Stimulated activated CD4-positive, alpha-beta T cell treated with anti-CD3 and anti-CD28 coated beads, Interleukin-15, amount 100 ng/mL, for 48 hours (primary cell): ENCODE measurements at places on chromosomes 2 and 18.

- peak; percentile 19 for DNase-seq
Observed at GRCh38 chr2:27638709-27639108, 9.9 kb downstream of the GPN1 start.

GRCh38 chr18:398935-399630 lies 101.4 kb downstream of the COLEC12 start:
- DNase-seq, result no peak

- DNase-seq, result no peak
Observed at GRCh38 chr2:150156415-150156814, 331.1 kb downstream of the RND3 start.

GRCh38 chr2:269356-270030 lies 4.7 kb downstream of the ACP1 start:
- no peak for DNase-seq

DNA sequence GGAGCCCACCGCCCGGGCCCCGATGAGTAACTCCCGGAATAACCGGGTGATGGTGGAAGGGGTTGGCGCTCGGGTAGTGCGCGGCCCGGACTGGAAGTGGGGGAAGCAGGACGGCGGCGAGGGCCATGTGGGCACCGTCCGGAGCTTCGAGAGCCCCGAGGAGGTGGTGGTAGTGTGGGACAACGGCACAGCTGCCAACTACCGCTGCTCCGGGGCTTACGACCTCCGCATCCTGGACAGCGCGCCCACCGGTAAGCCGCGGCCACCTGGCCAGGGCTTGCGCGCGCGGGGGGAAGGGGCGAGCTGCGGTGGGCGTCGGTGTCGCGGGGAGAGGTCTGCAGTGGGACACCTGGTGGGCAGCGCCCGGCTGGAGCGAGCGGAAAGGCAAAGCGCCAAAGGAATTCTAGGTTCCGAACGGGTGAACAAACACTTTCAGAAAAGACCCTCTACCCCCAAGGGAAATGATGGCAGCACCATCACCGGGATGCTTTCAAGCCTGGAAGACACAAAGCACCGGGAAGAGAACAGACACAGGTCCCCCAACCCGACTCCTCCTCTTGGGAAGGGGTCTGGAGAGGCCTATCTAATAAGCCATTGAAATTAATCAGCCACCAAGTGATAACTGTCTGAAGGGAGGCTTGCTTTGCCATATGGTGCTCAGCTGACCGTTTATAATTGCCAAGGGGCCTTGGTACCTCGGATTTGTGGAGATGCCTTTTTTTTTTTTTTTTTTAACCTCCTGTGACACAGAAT lies 1.1 kb downstream of the MIB1 start:
- no peak for DNase-seq

DNA sequence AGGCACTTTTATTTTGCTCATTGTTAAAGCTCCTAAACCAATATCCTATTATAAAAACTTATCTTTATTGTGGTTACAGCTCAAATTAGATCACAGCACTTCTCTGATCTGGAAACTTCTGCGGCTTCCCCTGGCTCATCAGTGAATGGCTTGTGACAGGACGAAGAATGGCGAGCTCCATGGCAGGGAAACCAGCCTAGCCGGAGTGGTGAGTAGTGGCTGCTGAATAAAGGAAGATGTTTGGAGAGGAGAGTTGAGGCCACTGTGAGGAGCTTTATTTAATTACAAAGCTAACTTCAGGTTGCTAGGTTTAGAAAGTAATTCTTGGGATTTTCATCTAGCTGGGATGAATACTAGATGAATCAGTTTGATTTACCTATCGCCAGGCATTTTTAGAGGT lies 213.5 kb downstream of the CYRIA start:
- DNase-seq, result no peak

- no peak for DNase-seq
Observed at GRCh38 chr2:136297994-136298393, 180.0 kb upstream of the CXCR4 start.

- no peak for DNase-seq
Observed at GRCh38 chr2:19358242-19359020, at the start of gene OSR1. Gene OSR1 (minus strand): TSS chr2:19358623. CDS start chr2:19353805, 4,818 bp downstream.

GRCh38 chr2:46767706-46768105 lies 147.9 kb downstream of the MCFD2 start:
- no peak for DNase-seq

DNA sequence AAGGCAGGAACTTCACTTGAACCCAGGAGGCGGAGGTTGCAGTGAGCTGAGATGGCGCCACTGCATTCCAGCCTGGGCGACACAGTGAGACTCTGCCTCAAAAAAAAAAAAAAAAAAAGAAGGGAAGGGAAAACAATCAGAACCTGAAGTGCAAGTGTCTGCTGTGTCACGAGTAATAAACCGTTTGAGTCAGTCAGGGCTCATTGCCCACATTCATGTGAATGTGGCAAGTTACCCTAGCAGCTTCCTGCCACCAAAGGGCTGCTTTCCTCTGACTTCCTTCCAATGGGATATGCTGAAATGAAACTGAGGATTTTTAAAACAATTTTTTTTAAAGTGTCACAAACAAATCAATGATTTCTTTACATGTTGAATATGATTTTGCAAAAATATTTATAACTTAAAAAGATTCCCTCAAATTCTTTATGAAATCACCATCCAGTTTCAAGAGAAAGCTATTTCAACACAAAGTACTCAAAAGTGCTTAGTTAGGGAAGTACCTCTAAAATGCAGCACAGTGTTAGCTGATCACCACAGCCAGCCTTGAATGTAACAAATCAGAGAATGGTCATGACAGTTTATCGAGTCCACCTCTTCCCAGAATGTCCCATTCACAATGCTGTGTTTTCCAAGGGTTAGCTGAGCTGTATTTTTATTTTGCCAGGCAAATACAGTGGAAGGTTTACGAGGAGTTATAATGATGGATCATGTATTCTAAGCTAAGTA lies 36.4 kb downstream of the WDSUB1 start:
- no peak for DNase-seq
